ENCODE measurements at places on chromosomes 7 and 10.

- no peak for DNase-seq
Observed at GRCh38 chr10:74750848-74751274, 75.5 kb upstream of the KAT6B start.

DNA sequence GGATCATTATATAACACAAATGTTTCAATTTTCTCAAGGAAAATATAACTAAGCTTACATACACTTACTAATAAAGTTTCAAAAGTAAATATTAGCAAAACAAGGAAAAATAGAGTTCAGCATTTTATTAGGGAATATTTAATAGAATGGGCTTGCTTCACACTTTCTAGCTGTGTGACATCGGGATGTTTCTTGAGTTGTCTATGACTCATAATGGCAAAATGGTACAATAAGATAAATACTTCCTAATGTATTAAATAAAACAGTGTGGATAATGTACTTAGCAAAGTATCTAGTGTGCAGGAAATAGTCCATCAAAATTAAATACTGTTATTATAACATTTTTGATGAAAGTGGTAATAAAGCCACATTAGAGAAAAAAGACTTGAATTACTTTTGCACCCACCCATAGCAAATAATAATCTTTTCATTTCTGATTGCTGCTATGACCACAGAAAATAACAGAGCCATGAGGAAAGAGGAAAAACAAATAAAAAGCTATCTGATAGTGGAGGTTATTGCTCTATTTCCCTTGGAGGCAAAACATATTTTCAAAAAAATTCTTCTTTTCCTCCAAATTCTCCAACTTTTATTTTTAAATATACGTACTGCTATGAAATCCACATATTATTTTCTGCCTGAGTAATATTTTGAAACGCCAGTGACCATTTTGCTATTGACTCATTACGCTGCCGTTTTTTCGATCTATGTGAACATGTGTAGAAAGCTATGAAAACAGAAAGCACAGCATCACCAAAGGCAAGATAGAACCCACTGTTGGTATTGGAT is 272.9 kb upstream of the KLF6 start:
- DNase-seq = no peak

DNA sequence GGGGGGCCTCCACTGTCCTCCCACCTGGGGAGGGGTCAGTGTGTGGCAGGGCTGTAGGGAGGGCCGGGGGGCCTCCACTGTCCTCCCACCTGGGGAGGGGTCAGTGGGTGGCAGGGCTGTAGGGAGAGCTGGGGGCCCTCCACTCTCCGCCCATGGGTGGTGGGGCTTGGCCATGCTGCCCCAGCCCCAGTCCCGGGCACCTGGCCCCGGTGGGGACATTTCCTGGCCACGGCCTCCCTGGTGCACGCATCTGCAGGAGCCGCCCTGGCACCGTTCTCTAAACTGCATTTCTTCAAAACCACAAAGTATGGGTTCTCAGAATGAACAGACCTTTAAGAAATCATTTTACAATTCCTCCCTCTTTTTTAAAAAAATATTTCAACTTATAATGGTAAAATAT is 89.3 kb upstream of the PDGFA start:
- DNase-seq = no peak

DNA sequence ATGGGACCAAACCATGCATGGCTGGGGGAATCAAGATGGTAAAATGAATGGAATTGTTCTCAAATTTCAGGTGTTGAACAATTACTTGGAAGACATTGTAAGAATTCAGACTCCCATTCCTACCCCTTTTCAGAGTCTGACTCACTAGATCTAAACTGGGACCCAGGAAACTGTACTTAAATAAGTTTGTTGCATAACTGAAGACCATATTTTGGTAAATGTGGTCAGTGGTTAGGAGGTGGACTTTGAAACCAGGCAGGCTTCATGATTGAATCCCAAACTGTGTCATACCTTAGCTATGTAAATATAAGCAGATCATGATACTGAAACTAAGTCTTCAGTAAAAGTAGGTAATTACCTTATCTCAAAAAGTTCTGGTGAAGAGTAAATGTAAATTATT is 41.7 kb downstream of the ZWINT start:
- no peak for DNase-seq

GRCh38 chr7:44368885-44369284 is 43.5 kb upstream of the CAMK2B start:
- no peak for DNase-seq

DNA sequence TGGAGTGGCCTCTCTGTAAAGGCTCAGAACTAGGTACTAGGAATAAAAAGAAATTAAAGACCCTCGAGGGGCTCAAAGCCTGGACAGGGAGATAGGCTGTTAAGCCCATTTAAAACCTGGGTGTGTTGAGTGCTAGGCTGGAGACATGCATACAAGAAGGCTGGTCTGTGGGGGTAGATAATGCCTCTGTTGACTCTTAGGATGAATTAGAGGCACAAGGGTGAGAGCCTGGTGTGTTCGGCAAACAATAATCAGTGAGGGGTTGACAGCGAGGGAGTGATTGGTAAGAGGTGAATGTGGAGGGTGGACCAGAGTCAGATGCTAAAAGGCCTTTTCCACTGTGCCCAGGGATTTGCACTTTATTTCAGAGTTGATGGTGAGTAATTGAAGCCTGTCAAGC is 12.7 kb downstream of the GSTO2 start:
- no peak for DNase-seq

DNA sequence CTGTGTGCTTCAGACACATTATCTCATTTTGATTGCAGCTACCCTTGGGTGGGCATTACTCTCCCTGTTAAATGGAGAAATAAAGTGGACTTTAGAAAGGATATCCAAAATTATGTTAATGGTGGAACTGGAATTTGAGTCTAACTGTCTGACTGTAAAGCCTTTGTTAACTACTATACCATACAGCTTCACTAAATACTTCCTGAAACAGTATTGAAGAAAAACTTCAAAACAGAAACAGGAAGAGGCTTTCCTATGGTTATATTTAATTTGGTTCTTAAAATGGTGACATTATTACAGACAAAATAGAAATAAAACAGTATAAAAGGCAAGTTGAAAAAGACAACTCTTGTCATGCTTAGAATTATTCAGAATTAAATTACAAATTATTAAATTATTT is 25.0 kb downstream of the SPAG6 start:
- no peak for DNase-seq

DNA sequence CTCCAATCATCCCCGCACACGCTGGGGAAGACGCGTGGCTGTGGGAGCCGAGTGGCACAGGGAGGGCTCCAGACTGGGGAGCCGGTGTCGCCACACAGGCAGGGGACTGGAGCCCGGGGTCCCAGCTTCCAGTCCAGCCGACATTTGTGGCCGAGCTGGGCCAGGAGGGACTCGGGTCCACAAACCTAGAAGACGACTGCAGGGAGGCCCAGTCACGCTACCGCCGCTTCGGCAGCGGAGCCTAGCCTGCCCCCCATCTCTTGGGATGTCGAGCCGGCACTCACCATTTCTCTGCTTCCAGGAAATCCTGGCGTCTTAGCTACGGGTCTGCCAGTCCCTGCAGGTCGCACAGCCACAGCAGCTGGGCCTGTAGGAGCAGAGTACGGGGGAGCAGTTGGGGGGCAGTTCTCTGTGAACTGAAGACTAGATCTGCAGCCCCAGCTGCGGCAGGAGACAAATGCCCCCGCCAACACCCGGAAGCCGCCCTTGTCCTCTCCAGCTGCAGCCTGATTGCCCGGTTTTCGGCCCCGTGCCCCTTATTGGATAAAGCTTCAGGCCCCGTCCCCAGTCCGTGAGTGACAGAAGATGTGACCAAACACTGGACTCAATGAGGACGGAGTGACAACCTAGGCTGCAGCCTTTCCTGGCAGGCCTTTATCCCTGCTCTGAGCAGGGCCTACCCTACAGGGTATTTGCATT is 270.7 kb downstream of the ZNF33B start:
- no peak for DNase-seq

DNA sequence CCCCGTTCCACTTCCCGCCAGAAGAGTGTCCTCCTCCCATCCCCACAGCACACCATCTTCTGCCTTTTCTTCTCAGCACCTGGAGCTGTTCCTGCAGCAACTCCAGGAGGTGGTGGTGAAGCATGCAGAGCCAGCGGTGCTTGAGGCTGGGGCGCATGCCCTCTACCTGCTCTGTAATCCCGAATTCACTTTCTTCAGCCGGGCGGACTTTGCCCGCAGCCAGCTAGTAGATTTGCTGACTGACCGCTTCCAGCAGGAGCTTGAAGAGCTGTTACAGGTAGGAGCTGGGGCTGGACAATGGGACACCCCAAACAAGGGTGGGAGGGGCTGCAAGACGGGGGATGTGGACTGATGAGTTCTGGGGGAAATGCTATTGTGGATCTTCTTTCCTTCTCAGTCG is 19.1 kb upstream of the PVRIG start:
- DNase-seq = no peak

GRCh38 chr10:28250358-28250757 is 52.5 kb downstream of the MPP7 start:
- no peak for DNase-seq

- DNase-seq = no peak
Observed at GRCh38 chr10:11894381-11895107, 71.4 kb downstream of the PROSER2 start.

DNA sequence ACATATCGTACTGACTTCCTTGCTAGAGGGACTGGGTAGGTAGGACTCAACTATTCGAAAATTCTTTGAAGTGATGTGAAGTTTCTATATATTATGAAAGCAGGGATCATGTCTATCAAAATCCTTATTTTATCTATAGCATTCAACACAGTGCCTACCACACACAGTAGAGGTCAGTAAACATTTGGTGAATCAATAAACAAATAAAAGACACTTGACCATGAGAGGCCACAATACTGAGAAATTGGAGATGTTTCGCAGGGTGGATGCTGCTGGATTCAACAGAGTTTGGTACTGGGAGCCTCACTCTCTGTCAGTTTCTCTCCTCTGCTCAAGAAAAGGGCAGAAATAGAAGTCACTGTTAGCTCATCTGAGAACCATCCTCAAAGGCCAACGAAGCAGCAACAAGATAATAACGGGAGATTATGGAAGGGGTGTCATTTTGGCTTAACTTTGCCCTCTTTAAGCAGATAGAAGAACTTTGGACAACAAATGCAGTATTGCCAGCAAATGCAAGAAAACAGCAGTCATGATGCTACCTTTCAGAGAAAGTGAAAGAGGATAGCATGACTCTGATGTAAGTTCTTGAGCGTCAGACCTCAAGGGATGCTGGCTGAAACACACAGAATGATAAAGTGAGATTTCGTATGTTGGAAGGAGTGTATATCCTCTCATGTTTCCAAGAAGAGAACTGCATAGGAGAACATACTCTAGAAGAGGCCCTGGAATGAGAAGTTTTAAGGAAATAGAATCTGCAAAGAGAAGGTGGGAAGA is 107.6 kb downstream of the SEMA3E start:
- no peak for DNase-seq

DNA sequence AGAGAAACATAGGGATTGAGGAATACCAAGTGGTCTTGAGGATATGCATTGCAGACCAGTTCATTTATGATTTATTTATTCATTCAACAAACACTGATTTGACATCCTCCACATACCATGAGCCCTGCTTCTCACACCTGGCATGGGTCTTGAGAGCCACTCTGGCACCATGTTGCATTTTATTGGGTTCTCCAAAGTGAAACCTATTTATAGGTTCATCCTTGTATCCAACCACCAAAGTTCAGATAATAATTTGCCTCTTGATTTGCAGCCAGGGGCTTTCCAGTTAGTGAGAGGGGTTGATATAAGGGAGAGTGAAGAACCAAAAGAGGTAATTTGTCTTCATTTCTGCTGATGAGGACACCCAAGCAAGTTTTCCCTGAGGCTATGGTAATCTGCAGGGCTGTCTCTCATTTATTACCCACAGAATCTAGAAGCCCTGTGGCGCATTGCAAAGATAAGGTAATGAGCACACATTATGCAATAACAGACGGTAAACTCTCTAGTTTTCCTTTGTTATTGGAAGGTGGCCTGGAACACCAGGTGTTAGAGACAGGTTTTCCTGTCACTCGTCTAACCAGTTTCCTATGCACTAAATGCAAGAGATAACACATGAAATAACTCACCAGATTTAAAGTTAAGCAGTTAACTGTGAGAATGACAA is 28.8 kb upstream of the ICA1 start:
- no peak for DNase-seq

GRCh38 chr7:155877167-155877566 is 64.9 kb upstream of the SHH start:
- DNase-seq = no peak

DNA sequence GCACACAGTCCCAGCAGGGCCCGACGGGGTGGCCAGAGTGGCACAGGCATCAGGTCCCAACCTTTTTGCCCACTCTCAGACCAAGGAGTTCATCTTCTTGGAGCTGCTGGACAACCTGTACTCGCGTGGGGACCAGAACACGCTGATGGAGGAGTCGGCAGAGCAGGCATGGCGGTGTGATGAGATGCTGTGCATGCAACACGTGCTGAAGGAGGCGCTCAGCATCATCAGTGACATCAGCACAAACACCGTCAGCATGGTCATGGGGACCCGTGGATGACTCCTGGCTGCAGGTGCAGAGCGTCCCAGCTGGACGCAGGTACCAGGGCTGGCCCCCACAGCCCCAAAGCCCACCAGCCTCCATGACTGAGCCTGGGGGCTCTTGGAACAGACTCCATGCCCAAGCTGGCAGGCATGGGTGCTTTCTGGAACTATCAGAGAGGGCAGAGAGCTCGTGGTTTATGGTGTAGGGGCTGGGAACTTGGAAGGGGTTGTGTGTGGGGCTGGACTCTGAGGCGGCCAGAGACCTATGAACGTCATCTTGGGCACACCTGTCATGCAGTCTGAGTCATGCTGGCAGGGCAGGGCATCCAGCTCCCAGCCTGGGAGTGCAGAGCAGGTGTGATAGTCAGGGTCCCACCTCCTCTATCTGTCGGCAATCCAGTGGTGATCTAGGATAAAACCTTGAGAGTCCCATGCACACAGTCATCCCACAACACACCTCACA is 8.2 kb upstream of the MTPAP start:
- no peak for DNase-seq

GRCh38 chr7:44489955-44490350 is 505 bp downstream of the NUDCD3 start:
- DNase-seq = peak; percentile 39

DNA sequence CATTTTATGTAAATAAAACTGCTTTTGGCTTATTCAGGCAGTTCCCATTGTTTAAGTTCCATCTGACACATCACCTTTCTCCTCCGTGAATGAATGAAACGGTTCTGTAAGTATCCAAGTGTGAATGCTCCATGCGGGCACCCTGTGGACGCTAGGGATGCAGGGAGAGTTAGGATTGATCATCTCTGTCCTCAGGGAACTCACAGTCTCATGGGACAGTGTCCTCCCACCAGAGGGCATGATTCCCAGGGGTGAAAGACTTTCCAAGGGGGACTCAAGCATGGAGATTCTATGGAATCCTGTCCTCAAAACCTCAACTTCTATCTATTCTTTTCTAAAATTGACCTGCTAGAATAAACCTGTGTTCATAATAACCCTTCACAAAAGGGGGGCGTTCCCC is 98.8 kb downstream of the HECW1 start:
- no peak for DNase-seq

- no peak for DNase-seq
Observed at GRCh38 chr10:101283762-101284100, 54.5 kb upstream of the LBX1 start.

DNA sequence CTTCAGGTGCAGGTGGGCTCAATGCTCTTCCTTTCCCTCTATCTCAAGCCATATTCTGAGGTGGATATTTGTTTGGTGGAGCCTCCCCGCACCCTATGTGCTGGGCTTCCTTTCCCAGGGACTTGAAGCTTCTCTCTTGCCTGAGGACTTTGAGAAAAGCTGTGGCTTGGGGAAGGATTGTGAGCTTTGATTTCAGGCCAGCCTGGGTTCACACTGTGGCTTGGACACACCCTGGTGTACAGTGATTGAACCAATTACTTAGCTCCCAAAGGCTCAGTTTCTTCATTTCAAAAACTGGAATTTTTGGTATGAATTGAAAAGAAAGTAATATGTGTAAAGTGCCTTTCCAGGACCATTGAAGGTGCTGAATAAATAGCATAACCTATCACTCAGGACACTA is 224.5 kb upstream of the GLI3 start:
- DNase-seq = no peak

Measured in CD4-positive, alpha-beta T cell (primary cell).